ENCODE measurements at places on chromosomes 7 and 10.

DNA sequence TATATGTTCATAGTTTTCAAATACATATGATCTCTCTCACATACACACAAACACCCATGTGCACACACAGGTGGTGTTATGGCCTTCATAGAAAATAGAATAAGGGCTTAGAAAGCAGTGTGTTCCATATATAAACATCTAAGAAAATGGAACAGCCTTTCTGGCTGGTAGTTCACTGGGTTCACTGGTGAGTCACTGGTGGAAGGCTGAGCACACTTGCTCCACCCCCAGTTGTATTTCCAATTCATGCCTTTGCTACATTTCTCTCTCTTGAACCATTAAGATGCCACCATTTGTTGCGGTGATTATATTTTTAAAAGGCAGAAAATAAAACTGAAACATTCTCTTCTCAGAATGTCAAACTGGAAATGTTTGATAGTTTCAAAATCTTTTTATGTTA, 252.1 kb downstream of the GLI3 start:
- H3K4me3 ChIP-seq = no peak overlapping the region
- no peak overlapping the region for H3K27ac ChIP-seq
- no peaks in the 10 kb centered on the region for H3K36me3 ChIP-seq
- no peaks in the 10 kb centered on the region for H3K27me3 ChIP-seq
- H3K4me1 ChIP-seq = no peaks in the 10 kb centered on the region

DNA sequence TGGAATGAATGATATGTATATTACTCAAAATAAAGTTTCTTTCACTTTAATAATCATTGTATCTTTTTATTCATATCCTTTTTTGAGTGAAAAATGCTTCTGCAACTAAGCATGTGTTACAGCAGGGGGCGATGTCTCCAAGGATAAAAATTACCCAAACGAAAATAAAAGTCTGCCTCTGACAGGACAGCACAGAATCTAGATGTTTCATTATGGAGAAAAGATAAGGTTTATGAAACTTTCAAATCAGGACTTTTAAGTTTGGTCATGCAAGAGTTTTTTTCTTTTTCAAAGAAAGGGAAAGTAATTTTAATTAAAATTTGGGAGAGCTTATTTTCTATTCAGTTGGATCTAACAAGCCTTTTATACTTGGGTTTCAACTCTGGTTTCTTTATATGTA, 48.4 kb downstream of the TES start:
- no peaks in the 10 kb centered on the region for H3K4me1 ChIP-seq
- no peaks in the 10 kb centered on the region for H3K36me3 ChIP-seq
- peak; percentile 75 for DNase-seq

DNA sequence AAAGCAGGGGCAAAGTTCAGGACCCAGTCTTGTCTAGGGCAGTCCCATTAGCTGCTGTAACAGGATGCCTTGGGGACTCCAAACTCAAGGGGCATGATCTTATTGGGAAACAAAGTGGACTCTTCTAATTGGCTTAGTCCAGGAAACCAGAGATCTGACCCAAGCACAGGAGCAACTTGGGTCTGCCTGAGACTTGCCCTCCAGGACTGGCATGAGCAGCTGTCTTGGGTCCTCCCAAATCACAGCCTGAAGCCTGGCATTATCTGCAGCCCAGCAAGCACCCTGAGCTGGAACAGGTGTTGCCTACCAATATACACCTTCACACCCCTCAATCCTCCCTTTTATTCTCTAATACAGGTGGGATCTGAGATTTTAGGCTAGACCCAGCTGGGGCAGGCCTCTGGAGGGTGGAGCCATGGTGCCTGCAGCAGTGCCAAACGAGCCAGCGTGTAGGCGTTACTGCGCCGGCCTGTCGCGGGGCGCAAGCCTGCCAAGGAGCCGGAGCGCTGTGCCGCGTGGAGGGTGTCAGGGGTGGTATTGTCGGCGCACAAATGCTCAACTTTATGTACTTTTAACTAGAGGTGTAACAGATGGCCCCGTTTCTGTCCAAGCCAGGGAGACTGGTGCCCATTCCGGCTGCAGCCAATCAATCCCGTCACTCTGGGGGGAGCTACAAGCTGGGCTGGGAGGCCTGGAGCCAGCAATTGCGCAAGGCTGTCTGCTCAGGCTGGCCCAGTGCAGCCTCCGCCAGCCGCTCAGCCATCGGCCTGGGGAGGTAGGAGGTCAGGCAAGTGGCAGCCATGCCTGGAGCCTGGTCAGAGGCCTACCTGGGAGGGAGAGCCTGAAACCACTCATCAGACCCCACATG, 12.8 kb upstream of the LBX1 start:
- DNase-seq = no peak
- no peaks in the 10 kb centered on the region for H3K27me3 ChIP-seq
- no peak overlapping the region for H3K4me3 ChIP-seq
- H3K27ac ChIP-seq = no peak overlapping the region

GRCh38 chr10:101778781-101779543, 3.0 kb upstream of the FGF8 start:
- H3K27me3 ChIP-seq = no peaks in the 10 kb centered on the region
- peaks cover 47% of the 10 kb centered on the region for H3K4me1 ChIP-seq
- peak overlapping the region; percentile 84 for H3K27ac ChIP-seq
- peak; percentile 87 for DNase-seq
- peak overlapping the region; percentile 68 for H3K4me3 ChIP-seq

- no peak overlapping the region for H3K4me3 ChIP-seq
- no peaks in the 10 kb centered on the region for H3K27me3 ChIP-seq
- no peak for DNase-seq
- no peak overlapping the region for H3K27ac ChIP-seq
- no peaks in the 10 kb centered on the region for H3K36me3 ChIP-seq
Measured at GRCh38 chr7:101465576-101466196, 103.0 kb downstream of the COL26A1 start.

GRCh38 chr10:90481326-90481923, 376.4 kb downstream of the HTR7 start:
- H3K4me3 ChIP-seq = no peak overlapping the region
- no peak for DNase-seq
- no peaks in the 10 kb centered on the region for H3K36me3 ChIP-seq
- no peak overlapping the region for H3K27ac ChIP-seq
- H3K4me1 ChIP-seq = no peaks in the 10 kb centered on the region

DNA sequence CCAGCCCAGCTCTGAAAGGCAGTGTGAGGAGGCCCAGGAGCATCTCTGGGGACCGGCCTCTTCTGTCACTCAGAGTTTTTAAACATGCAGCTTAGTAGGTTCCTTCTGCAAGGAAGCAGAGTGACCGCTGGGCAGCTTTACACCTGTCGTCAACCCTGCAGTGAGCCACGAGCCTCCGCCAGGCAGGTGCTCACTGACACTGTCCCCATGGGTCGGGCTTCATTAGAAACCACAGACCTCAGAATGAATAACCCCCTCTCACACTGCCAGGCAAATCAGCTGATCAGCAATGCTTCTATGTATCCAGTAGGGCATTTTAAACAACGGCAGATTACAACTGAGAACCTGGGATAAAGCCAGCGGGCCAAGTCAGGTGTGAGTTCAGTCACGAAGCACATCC, 106.1 kb downstream of the MAD1L1 start:
- no peak overlapping the region for H3K27ac ChIP-seq
- no peak for DNase-seq
- H3K36me3 ChIP-seq = no peaks in the 10 kb centered on the region
- H3K27me3 ChIP-seq = no peaks in the 10 kb centered on the region
- H3K4me3 ChIP-seq = no peak overlapping the region
- peaks cover 23% of the 10 kb centered on the region for H3K4me1 ChIP-seq

- H3K27me3 ChIP-seq = no peaks in the 10 kb centered on the region
- no peak overlapping the region for H3K27ac ChIP-seq
- no peak overlapping the region for H3K4me3 ChIP-seq
Measured at GRCh38 chr7:71404726-71405345, 272.9 kb downstream of the GALNT17 start.

GRCh38 chr10:128150045-128150493, 23.8 kb upstream of the MKI67 start:
- DNase-seq = peak; percentile 88
- H3K27ac ChIP-seq = no peak overlapping the region
- peak overlapping the region; percentile 60 for H3K4me3 ChIP-seq
- H3K27me3 ChIP-seq = no peaks in the 10 kb centered on the region

DNA sequence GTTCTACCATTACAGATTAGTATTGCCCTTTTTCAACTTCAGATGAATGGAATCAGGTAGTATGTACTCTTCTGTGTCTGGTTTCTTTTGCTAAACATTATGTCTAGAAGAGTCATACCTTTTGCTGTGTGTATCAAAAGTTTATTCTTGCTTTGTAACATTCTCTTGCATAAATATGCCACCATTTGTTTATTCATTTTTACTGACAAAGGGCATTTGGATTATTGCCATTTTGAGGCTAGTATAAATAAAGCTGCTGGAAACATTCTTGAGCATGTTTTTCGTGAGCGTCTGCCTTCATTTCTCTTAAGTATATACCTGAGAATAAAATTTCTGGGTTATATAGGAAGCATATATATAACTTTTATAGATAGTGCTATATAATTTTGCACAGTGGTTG, 121.7 kb upstream of the CSTF2T start:
- no peaks in the 10 kb centered on the region for H3K36me3 ChIP-seq
- DNase-seq = no peak

DNA sequence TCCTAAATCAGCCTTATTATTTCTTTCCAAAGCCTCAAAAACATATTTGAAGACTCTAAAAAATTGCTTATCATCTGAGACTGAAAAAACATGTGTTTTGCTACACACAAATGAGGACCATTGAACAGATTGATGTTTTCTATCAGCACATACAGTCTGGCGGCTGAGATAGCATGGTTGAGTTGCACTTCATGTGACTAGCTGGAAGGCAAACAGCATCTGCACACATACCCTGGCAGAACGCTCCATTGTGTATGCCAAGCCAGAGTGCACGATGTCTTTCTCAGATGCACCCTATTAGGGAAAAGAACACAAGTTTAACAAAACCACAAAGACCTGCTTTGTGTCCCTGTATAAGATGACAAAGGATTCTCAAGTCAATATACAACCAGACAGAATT, 33.0 kb downstream of the FAM25A start:
- no peaks in the 10 kb centered on the region for H3K4me1 ChIP-seq
- H3K4me3 ChIP-seq = no peak overlapping the region
- no peak for DNase-seq
- no peaks in the 10 kb centered on the region for H3K36me3 ChIP-seq

- peak overlapping the region; percentile 100 for H3K4me3 ChIP-seq
- DNase-seq = peak; percentile 57
- peaks cover 4% of the 10 kb centered on the region for H3K36me3 ChIP-seq
Measured at GRCh38 chr7:4683884-4684565, 1.9 kb downstream of the FOXK1 start.

DNA sequence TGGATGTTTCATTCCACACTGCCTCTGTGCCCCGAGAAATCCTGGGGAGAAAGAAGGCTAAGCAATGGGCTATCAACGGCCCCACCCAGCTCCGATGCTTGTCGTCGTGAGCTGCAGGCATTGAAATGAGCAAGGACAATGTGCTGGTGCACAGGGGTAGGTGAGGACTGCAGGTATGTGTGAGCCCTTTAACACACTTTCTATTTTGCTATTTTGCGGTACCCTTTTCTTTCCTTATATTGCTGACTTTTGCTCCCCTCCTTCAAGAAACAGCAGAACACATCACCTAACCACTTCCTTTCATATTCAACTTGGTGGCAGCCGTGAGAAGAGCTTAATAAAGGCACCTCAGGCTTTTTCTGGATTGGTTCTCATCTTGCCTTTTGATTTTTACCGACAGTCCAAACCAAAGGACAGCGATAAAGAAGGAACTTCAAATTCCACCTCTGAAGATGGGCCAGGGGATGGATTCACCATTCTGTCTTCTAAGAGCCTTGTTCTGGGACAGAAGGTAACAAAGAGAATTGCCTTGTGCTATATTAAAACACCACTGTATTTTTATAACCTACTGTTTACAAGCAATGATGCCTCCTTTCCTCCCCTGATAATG, 39.2 kb downstream of the AIFM2 start:
- H3K4me1 ChIP-seq = no peaks in the 10 kb centered on the region
- H3K36me3 ChIP-seq = no peaks in the 10 kb centered on the region
- H3K4me3 ChIP-seq = no peak overlapping the region
- no peaks in the 10 kb centered on the region for H3K27me3 ChIP-seq
- H3K27ac ChIP-seq = no peak overlapping the region

DNA sequence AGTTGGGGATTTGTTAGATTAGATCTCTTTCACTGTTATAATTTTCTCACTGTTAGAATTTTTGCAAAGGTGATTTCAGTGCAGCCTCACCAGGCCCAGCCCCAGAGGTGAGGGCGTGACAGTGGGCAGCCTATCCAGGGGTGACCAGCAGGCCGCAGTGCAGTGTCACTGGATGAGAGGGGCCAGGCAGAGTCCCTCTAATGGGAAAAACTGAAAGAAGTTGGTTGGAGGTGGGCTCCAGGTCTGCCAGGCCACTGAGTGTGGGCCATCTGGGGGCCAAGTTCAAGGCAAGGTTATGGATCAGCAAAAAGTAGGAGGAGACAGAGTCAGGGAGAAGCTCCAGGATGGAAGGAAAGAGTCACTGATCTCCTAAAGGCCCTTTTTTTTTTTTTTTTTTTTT, 90.5 kb upstream of the SDK1 start:
- no peak overlapping the region for H3K4me3 ChIP-seq
- no peak overlapping the region for H3K27ac ChIP-seq
- DNase-seq = no peak
- H3K4me1 ChIP-seq = no peaks in the 10 kb centered on the region
- no peaks in the 10 kb centered on the region for H3K36me3 ChIP-seq
- H3K27me3 ChIP-seq = no peaks in the 10 kb centered on the region

- H3K27ac ChIP-seq = no peak overlapping the region
- peaks cover 11% of the 10 kb centered on the region for H3K4me1 ChIP-seq
- DNase-seq = no peak
- peaks cover 2% of the 10 kb centered on the region for H3K27me3 ChIP-seq
Measured at GRCh38 chr10:123926401-123927264, 35.0 kb upstream of the CPXM2 start.

- H3K4me1 ChIP-seq = peaks cover 5% of the 10 kb centered on the region
- DNase-seq = no peak
- no peak overlapping the region for H3K27ac ChIP-seq
- H3K36me3 ChIP-seq = peaks cover 38% of the 10 kb centered on the region
- H3K4me3 ChIP-seq = no peak overlapping the region
- H3K27me3 ChIP-seq = no peaks in the 10 kb centered on the region
Measured at GRCh38 chr7:23458044-23458443, 12.2 kb downstream of the IGF2BP3 start.

- H3K4me1 ChIP-seq = no peaks in the 10 kb centered on the region
- H3K27ac ChIP-seq = no peak overlapping the region
- no peaks in the 10 kb centered on the region for H3K27me3 ChIP-seq
- H3K4me3 ChIP-seq = no peak overlapping the region
- H3K36me3 ChIP-seq = no peaks in the 10 kb centered on the region
- no peak for DNase-seq
Measured at GRCh38 chr7:134828361-134828760, 48.9 kb downstream of the CALD1 start.

DNA sequence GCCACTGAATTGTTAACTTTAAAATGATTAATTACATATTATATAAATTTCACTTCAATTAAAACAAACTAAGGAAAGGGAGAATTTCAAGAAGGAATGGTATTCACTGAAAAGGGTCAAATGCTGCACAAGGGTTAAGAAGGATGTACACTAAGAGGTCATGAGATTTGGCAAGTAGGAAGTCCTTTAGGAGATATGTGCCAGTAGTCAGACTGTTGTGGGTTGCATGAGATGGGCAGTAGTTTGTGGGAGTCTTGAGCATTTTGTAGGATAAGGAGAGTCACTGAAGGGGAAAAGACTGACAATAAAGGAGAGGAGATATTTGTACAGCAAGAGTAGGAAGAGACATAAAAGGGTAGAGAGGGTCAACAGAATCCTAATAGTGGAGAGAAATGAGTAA, 12.4 kb upstream of the PTPN12 start:
- H3K27me3 ChIP-seq = no peaks in the 10 kb centered on the region
- no peaks in the 10 kb centered on the region for H3K36me3 ChIP-seq
- peaks cover 8% of the 10 kb centered on the region for H3K4me1 ChIP-seq
- DNase-seq = peak; percentile 25

- no peak overlapping the region for H3K27ac ChIP-seq
- no peak for DNase-seq
- H3K4me1 ChIP-seq = no peaks in the 10 kb centered on the region
- no peaks in the 10 kb centered on the region for H3K36me3 ChIP-seq
Measured at GRCh38 chr10:129815898-129816655, 148.0 kb downstream of the EBF3 start.

All from Karpas-422 (cell line).